ENCODE measurements at places on chromosomes 2 and 18. TPM values are rescaled to one million over a fixed set of nuclear protein-coding genes. Genes with fewer than 3 reads are reported as not detected.

DNA sequence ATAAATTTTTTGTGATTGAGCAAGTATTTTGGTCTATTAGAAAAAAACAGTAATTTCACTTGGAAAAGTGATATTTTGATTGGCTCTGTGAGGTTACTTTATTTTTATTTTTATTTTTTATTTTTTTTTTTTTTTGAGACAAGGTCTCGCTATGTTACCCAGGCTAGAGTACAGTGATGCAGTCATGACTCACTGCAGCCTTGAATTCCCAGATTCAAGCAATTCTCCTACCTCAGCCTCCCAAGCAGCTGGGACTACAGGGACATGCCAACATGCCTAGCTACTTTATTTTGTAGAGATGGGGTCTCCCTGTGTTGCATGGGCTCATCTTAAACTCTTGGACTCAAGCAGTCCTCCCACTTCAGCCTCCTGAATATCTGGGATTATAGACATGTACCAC, 60.9 kb upstream of the MGAT5 start:
- peak; percentile 48 for DNase-seq

GRCh38 chr18:74496508-74497323, 553 bp downstream of the CNDP2 start:
- DNase-seq, result peak; percentile 65

DNA sequence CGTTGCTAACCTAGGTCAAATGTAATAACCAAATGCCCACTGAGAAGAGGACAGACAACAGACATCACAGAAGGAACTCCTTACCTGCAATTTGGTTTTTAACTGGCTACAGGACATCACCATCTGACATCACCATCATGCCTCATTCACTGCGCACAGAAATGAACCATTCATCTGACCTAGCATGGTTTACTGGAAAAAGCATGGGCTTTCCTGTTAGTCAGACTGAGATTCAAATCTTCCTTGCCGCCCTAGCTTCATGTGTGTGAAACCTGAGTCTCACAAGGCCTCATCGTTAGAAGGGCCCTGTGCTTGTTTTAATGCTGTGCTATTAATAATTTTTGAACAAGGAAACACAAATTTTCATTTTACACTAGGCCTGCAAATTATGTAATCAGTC, 1.1 kb upstream of the HIBCH start:
- no peak for DNase-seq

DNA sequence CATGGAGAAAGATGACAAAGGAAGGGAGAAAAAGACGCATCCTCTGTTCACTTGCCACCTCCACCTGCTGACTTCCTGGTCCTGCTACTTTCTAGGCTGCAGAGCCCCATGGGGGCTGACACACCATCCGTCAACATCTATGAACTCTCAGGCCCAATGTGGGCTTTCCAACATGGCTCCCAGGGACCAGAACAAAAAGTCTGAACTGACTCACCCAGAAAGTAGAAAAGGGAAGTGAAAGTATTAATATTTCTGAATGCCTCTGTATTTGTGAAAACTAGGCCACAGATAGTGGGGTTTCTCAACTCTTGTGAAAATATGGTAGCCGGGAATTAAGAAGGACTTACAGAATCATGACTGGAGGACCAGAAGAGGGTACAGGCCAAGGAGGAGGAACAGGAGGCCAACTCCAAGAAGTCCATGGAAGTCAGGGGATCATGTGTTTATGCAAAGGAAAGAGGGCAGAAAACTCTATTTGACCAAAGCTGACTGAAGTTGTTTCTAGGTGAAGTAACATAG, 123.1 kb upstream of the CAB39 start:
- DNase-seq, result no peak

GRCh38 chr2:218925434-218925833, 34.0 kb upstream of the CDK5R2 start:
- no peak for DNase-seq

GRCh38 chr2:25521665-25522387, 151.6 kb downstream of the DTNB start:
- peak; percentile 73 for DNase-seq

- no peak for DNase-seq
Measured at GRCh38 chr18:79572093-79572780, 107.4 kb upstream of the CTDP1 start.

GRCh38 chr2:211468877-211469663, 912.7 kb downstream of the CPS1 start:
- no peak for DNase-seq

DNA sequence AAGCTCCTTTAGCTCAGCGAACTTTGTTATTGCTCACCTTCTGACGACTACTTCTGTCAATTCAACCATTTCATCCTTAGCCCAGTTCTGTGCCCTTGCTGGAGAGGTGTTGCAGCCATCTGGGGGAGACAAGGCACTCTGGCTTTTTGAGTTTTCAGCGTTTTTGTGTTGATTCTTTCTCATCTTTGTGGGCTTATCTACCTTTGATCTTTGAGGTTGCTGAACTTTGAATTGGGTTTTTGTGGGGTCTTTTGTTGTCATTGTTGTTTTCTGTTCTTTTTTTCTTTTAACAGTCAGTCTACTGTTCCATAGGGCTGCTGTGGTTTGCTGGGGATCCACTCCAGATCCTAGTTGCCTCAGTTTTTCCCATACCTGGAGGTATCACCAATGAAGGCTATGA, 57.3 kb downstream of the GTF3C3 start:
- DNase-seq, result no peak

DNA sequence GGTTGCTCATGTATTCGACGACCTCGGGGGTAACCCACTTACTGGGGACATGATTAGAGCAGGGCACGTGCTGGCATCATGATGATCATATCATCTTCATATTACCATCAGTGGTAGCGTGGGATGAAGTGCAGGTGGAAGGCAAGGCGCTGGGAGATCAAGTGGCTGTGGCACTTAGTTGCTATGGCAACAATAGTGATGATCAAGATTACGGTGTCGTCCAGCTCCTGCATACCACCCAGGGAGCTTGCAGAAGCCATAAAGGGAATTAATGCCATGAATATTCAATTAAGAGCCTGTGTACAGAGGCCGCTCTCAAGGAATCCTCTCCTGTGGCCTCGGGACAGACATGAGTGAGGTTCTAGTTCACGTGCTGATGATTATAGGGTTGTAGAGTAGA, 237.2 kb upstream of the COPS8 start:
- DNase-seq, result no peak

The PTRHD1 gene
- 42.5 TPM for total RNA-seq
